ENCODE measurements at places on chromosomes 2 and 18. TPM values are rescaled to one million over a fixed set of nuclear protein-coding genes. Genes with fewer than 3 reads are reported as not detected.
A peak's percentile ranks its signal among the peaks of the same experiment; 100 is the strongest.

- no peak for DNase-seq
Measured at GRCh38 chr2:97660044-97660774, 3.6 kb downstream of the ACTR1B start.

- no peak for DNase-seq
Measured at GRCh38 chr18:55479656-55480420, 108.2 kb downstream of the TCF4 start.

- no peak for DNase-seq
Measured at GRCh38 chr2:158234497-158234896, 132.8 kb downstream of the UPP2 start.

DNA sequence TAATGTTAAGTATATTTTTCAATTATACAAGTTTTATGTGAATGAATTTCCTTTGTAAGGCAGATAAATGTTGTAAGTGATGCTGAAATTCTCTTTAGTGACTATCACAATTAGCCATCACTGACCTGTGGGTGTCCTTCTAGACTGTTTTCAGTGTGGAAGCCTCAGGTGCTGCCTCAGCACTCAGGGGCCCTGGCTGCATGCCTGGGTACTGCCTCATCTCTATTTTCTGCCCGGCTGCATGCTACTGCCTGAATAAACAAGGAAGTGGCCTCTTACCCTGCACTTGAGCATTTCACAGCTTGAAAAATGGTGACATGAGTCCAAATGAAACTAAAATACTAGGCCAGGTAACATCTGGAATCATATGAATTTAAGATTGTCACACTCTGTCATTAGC is 787.6 kb upstream of the SALL3 start:
- DNase-seq: no peak

DNA sequence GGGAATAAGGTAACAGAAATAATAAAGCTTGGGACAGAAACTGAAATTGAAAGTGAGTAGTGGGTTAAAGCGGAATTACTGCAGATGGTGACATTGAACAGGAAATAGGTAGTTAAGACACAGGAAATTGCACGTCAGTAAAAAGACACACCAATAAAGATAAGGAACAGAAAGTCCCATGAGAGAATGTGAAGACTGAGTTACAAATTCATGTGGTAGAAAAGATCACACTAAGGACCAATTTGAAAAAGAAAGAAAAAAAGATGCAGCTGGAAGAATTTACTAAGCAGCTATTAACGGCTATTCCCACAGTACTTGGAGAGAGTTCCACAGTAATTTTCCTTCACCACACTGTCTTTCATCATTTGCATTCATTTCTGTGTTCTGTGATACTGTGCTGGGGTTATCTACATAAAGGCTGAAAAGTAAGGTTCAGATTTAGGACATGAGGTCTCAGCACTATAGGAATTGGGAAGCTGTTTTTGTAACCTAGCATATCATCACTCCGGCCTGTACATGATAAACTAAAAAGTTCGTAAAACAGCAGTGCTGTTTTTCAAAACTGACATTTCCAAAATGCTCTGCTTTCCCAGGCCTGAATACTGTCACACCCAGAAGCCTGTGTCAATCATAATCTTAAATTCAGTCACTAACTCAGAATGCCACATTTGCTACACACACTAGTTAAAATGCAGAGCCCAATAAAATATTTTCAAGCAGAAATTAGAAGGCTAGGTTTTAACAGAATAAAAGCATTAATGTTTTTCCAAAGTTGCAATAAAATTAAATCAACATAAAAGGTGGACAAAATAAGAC is 42.9 kb downstream of the SRBD1 start:
- no peak for DNase-seq

DNA sequence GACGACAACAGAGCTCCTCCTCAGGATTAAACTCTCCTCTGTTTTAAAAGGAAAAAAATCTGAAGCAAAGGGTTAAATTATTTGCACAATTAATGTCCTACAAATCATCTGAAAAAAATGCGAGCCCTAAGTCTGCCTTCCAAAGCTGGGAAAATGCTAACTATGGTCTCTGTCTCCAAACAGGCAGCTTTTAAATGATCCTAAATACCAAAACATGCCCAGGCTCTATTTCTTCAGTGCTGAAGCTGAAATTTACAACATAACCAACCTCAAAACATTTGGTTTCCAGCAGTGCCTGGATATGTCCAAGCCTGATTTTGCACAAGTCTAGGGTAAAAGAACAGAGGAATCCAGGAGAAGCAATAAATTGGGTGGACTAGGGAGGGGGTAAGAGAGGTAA is 57.2 kb downstream of the LBH start:
- no peak for DNase-seq

GRCh38 chr2:6475155-6475940 is 390.4 kb downstream of the CMPK2 start:
- no peak for DNase-seq

- no peak for DNase-seq
Measured at GRCh38 chr2:119425620-119426395, 5.8 kb upstream of the TMEM37 start.

DNA sequence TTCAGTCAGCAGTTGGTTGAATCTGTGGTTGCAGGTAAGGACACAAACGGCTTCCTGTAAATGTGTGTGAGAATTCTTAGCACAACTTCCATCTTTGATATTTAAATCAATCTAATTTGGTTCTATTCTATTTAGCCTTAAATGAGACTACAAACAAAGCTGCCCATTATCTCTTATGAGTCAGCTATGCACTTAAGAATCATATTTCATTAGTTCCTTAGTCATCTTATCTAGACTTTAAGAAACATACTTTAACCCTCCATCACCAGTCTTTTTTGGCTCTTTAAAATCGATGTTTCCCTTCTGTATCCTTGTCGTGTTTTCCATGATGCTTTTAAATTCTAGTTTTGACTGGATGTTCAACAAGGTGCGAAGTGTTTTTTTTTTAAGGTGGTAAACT is 114.4 kb upstream of the TMEM200C start:
- DNase-seq: no peak

GRCh38 chr2:128320906-128321771 is 2.5 kb upstream of the HS6ST1 start:
- no peak for DNase-seq

DNA sequence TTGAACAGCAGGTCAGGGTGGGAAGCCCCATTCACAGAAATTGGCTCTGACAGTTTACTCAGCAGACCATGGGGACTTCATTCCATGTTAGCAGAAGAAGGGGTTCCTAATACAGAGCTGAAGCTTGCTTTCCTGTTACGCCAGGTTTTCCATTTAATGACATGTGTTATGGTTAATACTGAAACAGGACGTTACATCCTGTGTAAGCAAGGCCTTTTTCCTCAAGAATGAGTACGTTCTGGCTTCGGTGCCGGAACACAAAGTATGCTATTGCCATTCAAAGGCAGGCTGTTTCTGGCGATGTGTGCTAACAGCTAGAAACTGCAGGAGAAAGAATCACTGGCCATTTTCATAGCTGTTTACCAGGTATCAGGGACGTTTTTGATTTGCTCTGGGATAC is 190.4 kb downstream of the SNTG2 start:
- no peak for DNase-seq

- peak; percentile 52 for DNase-seq
Measured at GRCh38 chr2:96320728-96321622, 4.1 kb upstream of the ITPRIPL1 start.

DNA sequence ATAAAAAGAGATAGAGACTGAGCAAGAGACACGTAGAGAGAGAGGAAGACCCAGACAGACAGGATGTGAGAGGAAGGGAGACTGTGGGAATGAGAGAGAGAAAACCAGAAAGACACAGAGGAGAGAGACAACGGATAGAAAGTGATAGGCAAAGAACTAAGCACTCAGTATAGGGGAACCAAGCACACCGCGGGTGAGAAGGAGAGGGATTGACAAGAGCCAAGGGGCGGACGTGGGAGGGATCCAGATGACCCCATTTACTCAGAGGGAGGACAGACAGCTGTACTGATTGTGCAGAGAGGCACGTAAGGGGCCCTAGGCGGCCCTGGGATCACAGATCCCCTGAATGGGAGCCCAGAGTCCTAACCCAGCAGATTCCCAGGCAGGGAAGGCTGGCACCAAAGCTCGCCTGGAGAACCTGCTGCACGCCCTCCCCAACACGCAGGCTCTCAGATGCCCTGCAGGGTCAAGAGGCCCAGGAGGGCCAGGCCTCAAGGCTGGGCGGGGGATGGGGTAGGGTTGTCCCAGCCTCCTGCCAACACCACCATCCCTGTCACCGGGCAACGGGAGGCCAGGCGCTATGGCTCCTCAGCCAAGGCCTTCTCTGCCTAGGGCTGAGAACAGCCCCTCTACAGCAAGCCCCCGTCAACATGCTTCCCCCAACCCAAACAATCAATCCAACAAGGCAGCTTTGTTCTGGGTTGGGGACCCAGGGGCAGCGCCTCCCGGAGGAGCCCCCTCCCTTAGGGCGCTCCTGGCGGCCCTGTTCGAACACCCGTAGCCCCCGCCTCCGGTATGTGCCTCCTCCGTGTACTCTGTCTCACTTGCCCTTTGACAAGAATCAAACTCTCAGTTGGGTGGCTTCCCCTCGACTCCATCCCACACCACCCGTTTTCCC is 579 bp downstream of the LOXL3 start:
- no peak for DNase-seq

DNA sequence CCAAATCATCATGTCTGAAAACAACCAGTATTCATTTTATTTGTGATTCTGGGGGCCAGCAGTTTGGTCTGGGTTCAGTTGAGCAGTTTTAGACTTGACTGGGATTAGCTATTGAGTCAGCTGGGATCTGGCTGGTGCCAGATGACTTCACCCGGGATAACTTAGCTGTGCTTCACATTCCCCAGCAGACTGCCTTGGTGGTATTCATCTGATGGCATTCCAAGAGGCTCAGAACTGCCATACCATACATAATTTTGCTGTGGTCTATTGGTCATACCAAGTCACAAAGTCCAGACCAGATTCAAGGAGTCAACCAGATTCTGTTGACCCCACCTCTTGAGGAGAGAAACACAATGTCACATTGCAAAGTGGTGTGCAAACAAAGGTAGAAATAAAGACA is 7.8 kb upstream of the FSHR start:
- DNase-seq: no peak

GRCh38 chr2:236334122-236334876 is 70.1 kb upstream of the ASB18 start:
- DNase-seq: peak; percentile 73

- no peak for DNase-seq
Measured at GRCh38 chr2:158841850-158842249, 46.7 kb downstream of the DAPL1 start.

GRCh38 chr18:39232937-39233336 is 1667.3 kb upstream of the CELF4 start:
- DNase-seq: no peak

DNA sequence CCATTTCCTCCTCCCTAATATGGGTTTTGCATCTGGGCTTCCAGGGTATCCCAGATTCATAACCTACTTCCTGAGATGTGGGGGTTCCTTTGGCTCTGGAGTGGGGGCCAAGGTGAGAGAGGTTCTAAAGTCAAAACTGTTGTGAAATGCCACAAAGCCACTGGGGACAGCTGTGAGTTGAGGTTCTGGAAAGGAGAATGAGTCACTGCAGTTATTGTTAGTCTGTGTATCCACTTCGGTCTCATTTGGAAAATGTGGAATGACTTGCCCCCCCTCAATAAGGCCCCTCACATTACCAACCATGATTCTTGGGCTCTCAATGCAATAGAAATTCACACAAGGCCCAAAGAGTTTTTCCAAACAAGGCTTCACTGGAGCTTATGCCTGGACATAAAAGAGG is 51.1 kb upstream of the LGALSL start:
- no peak for DNase-seq

DNA sequence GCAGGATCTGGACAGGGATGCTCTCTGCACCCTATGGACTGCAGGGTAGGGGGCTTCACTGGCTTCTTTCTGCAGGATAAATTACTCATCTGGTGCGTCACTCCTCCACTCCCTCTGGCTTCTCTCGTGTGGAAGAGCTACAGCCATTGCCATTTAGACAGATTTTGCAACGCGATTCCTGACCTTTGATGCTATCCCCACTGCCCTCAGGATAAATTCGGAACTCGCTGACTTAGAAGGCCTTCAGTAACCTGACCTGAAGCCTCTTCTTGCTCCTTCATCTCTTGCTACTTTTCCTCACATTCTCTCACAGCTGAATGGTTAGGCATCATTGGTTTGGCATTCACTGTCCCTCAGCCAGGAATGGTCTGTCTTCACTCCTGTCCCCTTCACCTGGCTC is 5.3 kb downstream of the NIFK start:
- no peak for DNase-seq

DNA sequence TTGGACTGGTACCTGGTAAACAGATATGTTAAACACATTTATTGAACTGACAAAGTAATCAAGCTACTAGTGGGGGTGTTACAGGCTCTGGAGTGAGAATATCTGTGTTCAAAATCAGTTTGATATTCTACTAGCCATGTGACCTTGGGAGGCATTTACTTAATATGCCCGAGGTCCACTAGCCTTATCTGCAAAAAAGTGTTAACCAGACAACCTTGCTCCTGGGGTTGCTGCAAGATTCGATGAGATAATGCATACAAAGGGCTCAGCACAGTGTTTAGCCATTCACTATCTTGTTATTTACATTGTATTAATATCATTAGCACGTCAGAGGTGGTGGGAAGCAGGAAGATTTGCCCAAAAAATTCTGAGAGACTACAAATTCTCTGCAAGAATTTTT is 103.3 kb downstream of the CDH2 start:
- no peak for DNase-seq

- DNase-seq: no peak
Measured at GRCh38 chr2:229578052-229578846, 136.1 kb downstream of the DNER start.

- DNase-seq: no peak
Measured at GRCh38 chr2:229443141-229443540, 172.1 kb upstream of the PID1 start.

DNA sequence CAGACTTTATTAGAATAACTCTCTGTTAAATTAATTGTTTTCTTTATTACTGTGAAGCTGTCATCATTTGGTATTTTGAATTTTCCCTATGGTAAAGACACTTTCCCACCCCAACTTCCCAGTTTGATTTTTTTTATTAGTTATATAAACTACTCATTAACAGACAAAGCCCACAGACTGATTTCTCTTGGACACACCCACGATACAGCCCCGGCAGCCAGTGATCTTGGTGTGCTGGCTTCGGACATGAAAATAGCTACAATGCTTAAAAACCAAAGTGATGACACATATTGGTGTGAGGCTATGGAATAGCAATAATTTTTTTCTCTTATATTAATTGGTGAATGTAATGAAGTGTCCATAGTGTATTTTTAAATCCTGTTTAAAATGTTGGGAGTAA is 225.4 kb upstream of the SIX3 start:
- DNase-seq: no peak

TNFRSF11A gene
- total RNA-seq: 0.94 TPM

YWHAQ gene
- total RNA-seq: 102 TPM

HRH4 gene
- not detected for total RNA-seq

APCDD1 gene
- 27.0 TPM for total RNA-seq

HOXD12 gene
- total RNA-seq: not detected

SP5 gene
- total RNA-seq: 0.46 TPM

AGXT gene
- total RNA-seq: not detected

AQP12A gene
- not detected for total RNA-seq

ZC3H6 gene
- total RNA-seq: 18.7 TPM

ZFAND2B gene
- 21.3 TPM for total RNA-seq

Data from Right ventricle myocardium superior (tissue), 1 donor.